ENCODE measurements at places on chromosomes 7 and 10.

GRCh38 chr7:33744293-33745075, 160.9 kb upstream of the BMPER start:
- no peak for DNase-seq

DNA sequence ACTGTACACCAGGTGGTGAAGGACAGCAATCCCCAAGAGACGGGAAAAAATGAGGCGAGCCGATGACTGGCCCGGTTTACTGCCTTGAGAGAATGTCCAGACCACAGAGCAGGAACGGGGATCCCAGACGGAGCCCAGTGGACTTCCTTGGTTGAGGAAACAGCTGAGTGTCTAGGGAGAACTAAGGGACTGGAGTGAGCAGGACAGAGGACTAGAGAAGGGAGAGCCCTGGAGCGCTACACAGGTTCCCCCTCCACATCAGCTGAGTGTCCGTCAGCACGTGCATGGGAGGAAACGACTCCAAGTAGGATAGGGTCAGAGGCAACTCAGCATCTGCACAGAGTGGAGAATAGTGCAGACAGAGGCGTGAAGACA, 7.1 kb upstream of the WDR86 start:
- DNase-seq, result no peak

DNA sequence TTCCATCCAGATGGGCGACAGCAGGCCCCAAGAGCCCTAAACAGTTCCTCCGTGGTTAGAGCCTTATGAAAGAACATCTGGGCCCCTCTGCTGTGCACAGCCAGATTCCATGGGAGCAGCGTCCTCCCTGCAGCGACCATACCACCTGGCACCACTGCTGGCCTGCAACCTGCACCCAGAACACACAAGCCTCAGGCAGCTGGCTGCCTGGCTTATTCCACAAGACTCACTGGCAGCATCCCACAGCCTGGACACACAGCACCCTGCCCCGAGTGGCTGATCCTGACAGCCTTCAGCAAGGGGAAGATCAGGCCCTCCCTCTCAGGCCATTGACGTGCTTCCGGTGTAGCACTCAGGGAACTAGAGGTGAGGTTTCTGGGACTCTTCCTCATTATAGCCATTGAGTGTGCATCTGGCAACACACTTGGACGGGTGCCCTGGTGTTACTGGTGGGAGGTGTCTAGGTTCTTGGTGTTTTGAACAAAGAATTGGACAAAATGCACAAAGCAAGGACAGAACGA, 33.7 kb upstream of the ERCC6 start:
- DNase-seq, result no peak

- no peak for DNase-seq
Measured at GRCh38 chr7:39355664-39356063, 210.5 kb upstream of the YAE1 start.

GRCh38 chr10:91033324-91033950, 112.5 kb upstream of the ANKRD1 start:
- DNase-seq, result no peak

- no peak for DNase-seq
Measured at GRCh38 chr10:94042001-94042833, 48.5 kb downstream of the PLCE1 start.

DNA sequence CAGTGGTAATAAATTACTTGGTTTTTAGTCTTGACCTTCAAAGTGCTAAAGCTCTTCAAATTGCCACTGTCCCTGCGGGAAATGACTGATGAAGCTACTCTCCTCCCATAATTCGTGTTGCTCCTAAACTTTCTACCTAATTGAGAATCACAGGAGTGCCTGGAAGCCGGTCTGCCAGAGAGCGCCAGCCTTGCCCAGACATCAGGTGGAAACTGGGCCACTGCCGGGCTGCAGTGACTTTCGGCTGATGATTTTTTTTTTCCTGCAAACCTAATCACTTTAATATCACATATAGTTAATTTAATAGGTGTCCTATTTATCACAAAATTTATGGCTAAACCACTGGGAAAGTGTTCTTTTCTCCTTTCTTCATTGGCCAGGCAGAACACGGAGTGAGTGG, 59.6 kb upstream of the UBE3C start:
- DNase-seq, result no peak

DNA sequence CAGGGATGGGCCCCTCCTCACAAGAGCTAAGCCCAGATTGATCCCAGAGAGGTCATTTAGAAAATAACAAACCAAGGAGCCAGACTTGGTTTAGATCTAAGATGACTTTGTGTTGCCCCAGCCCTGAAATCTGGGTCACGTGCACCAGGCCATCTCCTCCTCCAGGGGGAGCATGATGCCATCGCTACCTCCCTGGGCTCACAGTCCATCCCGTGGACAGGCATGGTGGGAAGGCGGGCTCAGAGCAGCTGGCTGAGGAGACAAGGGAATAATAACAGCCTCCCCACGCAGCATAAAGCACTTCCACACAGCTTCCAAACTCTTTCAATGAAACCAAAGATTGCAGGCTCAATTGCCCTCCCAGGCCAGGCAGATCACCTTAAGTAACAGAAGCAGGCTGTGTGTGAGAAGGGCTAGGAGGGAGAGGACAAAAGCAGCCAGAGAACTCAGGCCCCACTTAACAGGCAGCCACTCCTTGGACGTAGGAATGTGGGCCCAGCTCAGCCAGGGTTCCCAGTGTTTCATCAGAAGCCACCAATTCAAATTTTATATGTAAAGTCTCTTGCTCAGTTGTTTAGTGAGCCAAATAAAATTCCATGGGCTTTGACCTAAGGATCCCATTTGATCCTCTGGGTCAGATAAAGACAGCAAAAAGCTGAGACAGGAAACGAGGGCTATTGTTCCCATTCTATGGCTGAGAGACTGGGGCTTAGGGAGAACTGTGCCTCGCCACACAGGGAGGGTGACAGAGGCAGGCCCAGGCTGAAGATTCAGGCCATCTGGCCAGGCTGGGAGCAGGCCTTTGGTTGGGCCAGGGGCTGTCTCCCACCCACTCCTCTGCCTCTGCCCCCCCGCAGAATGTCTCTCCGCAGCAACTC, 100.2 kb downstream of the COL13A1 start:
- no peak for DNase-seq

DNA sequence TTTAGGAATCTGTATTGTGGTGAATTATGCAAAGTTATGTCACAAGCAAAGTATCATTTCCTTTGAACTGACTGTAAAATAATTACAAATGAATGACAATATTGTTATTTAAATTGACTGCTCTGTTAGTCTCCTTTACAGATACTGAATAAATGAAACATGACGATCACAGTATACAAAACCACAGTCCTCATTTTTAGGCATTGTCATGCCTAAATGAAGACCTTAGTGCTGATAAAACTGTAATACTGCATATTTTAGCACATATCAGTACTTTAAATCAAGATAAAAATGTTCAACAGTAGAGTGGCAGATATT, 39.7 kb upstream of the FEZF1 start:
- DNase-seq, result no peak

DNA sequence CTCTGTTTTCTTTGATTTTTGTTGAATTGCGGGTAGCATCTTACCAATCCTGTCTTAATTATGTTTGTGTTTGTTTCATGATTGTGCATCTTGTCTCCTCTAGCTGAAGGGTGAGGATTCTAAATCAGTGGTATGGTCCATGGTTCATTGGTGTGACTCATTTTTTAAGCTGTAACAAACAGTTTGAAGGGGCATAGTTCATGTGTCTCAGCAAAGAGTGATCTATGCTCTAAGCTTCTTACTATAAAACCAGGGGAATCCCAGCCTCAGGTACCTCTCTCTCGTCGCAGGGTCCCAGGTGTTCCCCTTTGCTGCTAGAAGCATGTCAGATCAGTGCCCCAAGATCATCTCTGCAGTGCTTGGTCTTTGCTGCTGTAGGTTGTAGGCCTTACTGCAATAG, 100.1 kb downstream of the OTUD1 start:
- DNase-seq, result no peak

GRCh38 chr10:104230490-104230889, 1.7 kb downstream of the CFAP43 start:
- DNase-seq, result no peak

- no peak for DNase-seq
Measured at GRCh38 chr10:11297136-11297535, 279.5 kb downstream of the CELF2 start.

DNA sequence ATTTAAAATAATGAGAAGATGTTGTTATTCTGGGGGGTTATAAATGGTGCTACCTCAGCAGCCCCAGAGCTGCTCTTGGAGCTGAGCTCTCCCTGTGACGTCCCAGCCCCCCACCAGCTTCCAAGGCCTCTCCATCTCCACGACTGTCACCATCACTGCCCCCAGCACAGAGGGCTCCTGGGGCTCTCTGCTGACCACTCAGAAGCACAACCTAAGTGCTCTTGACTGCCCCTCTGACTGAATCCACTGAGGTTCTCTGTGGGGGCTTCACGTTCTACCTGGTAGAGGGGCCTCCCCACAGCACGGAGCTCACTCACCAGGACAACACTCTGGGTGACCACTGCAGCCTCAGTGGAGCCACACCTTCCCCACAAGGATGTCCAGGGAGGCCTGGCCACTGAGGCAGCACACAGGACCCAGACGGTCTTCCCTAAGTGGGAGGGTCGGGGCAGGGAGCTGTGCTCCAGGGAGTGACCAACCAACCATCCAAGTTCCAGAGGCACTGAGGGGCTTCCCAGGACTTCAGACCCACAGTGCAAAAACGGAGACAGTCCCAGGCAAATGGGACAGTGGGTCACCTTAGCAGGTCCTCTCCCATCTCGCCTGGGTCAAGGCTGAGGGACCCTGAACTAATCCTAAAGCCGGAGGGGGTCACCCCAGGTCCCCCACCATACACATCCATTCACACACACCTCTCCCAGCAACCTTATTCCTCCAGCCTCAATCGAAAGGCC, 121.0 kb upstream of the PPP2R2D start:
- DNase-seq, result no peak

- no peak for DNase-seq
Measured at GRCh38 chr7:40298421-40298820, 163.6 kb downstream of the SUGCT start.

GRCh38 chr10:48243487-48243886, 31.0 kb downstream of the FRMPD2 start:
- no peak for DNase-seq

- no peak for DNase-seq
Measured at GRCh38 chr7:103343332-103343731, 1.2 kb downstream of the DNAJC2 start.

DNA sequence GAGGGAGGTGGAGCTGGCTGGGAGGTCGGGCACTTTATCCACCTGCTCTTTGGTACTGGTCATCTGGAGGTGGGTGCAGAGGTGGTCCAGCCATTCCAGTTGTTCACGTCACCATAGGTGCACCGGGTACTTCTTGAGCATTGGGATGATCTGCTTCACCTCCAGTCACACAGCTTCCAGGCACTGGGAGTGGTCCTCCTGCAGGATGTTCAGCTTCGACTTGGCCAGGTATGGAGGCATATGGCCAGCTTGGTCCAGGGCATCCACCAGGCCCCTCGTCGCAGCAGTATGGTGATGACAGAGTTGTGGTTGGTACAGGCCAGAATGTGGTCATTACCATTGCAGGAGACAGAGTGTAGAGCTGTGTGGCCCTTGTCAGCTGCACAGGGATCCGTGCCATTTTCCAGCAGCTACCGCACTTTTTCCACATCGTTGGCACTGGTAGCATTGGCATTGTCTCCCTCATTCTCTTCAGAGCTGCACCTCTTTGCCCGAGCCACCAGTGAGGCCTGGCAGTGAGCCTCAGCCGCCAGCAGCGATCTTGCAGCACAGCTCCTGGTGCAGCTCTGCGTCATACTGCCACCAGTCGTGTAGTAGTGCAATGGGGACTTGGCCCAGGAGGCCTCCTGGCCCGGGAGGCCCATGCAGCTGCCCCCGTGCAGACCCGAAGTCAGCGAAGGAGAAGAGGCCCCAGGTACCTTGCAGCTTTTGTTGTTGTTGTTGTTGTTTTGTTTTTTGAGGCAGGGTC, 150.9 kb downstream of the ZNF22 start:
- DNase-seq, result no peak

DNA sequence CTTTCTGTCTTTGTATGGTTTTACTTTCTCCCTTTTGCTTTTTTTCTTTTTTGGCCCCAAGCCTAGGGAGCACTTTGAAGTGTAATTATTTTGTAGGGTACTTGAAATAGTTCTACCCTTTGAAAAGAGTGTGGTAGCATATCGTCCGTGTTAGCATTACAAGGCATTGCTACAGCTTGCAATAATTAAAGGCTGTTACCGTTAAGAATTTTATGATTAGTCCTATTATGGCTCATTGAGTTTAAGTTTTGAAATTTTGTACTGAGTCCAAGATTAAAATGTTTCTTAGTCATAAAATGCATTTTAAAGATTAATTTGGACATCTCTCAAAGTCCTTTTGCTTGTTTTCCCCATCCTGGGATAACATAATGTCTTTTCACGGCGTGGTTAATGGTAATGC, 490.0 kb upstream of the LRRN3 start:
- no peak for DNase-seq

- no peak for DNase-seq
Measured at GRCh38 chr10:55398497-55398882, 597.5 kb upstream of the PCDH15 start.

DNA sequence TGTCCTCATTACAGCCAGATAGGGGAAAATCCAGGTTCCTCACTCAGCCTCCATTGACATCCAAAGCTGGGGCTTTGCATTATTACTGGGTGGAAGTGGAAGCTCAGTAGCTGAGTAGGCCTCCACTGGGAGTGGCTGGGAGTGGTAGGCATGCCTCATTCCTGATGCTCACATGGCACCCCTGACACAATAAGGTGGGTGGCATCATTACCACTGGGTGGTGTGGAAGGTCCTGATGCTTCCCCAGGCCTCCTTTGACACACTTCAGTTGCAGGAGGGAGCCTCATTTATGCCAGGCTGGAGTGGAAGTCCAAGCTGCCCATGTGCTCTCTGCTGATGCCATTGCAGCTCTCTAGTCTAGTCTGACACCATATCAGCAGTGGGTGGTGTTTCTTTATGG, 48.2 kb upstream of the GPR141 start:
- no peak for DNase-seq

GRCh38 chr10:103592186-103593021, 98.9 kb downstream of the NEURL1 start:
- no peak for DNase-seq

DNA sequence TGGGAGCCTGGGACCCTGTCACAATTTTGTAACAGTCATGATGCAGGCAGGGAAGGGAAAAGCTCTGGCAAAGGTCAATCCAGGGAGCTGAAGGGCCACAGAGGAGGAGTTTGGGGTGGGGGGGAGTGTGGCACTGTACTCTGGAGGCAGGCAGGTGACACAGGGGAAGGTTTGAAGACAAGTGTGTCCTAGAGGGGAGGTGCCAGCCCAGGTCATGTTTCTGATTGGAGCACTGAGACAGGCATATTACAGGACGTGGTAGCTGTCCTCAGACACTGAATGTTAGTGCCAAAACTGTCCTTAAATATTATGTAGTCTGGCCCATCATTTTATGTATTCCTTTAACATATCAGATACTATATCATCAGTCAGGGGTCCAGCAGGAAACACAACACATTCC, 75.6 kb upstream of the LRRC4 start:
- no peak for DNase-seq

DNA sequence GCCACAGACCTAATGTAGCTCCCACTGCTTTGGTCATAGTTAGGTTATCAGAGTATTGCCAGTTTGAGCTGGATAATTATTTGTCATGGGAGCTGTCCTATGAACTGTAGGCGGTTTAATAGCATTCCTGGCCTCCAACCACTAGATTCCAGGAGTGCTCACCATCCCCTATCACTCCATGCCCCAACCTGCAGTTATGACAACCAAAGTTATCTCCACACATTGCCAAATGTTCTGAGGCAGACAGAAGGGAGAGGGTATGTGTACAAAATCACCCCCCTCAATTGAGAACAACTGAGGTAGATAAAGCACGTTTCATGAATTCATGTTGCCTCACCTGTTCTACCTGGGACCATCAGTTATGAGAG, 119.0 kb upstream of the CACUL1 start:
- DNase-seq, result no peak

- no peak for DNase-seq
Measured at GRCh38 chr10:127759276-127759675, 22.3 kb downstream of the FOXI2 start.

- DNase-seq, result no peak
Measured at GRCh38 chr10:63206997-63207811, 74.1 kb downstream of the NRBF2 start.

Data from cerebellar nuclear complex (tissue), 1 donor.